Amniotic stem cell (primary cell): ENCODE measurements at places on chromosomes 5 and 9.

DNA sequence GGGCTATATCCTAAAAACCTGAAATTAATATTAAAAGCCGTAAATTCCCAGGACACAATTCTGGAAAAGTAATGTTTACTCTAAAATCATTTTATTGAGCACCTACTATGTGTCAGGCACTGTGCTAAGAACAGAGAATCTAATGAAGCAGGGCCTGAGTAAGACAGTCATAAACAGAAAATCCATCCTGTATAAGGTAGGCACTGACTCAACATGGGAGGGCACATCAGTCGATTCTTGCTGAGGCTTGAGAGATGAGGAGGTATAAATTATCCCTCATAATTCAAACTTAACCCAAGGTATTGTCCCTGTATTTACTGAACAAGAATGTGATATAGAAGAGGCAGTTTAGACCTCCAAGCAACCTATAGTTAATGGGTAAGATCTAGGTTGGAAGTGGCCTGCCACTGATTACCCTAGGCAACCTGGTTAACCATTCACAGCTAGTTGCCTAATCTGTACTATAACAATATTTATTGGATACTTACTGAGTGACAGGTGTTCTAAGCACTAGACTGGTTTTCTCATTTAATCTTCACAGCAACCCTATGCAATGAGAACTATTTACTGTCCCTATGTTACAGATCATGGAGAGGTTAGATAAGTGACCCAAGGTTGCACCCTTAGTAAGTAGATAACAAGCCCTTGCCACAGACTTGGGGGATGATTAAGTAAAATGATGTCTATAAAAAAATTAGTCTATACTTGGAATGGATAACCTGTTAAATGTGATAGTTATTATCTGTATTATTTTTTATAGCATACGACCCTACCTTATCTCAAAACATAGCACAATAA is 317.7 kb downstream of the PDE4D start:
- no peak for DNase-seq

DNA sequence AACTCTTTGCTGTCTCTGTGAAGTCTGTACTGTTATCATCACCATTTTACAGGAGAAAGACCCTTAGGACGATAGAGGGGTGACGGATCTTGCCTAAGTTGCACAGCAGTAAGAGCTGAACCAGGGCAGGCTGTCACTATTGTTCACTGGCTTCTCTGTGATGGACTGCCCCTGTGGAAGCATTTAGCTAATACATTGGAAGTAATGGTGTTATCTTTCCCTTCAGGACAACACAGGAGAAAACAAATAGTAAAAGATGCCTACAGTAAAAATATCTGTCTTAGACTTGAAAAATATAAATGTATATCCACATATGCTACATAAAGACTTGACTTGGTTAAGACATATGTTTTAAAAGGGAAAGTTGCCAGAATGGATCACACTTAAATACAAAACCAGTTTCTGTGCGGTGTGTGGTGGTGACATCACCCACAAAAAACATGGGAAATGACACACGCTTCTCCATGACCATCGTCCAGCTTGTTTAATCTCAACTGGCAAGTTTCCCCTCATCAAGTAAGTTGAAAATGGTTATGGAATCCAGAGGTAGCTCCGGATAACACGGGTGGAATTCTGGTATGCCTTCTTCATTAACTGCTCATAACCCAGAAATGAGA is 351.8 kb downstream of the EBF1 start:
- no peak for DNase-seq

GRCh38 chr5:95599252-95599651 is 20.6 kb upstream of the GPR150 start:
- no peak for DNase-seq

DNA sequence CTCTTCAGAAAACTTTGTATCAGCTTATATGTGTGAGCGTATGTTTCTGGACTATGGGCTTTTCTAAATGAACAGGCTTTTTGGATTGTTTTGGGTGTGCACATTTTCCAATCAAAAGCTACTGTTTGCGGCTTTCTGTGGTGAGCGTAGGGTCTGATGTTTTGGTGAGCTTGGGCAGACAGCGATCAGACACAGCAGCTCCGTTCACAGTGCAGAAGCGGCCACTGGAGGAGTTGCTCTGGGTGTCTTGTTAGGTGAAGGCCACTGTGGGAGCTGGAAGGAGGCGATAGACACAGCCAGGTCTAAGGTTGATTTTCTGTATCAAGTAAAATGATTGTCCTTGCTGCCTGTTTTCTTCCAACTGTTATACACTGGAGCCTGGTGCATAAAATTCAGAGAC is 11.1 kb downstream of the PRRC2B start:
- no peak for DNase-seq

DNA sequence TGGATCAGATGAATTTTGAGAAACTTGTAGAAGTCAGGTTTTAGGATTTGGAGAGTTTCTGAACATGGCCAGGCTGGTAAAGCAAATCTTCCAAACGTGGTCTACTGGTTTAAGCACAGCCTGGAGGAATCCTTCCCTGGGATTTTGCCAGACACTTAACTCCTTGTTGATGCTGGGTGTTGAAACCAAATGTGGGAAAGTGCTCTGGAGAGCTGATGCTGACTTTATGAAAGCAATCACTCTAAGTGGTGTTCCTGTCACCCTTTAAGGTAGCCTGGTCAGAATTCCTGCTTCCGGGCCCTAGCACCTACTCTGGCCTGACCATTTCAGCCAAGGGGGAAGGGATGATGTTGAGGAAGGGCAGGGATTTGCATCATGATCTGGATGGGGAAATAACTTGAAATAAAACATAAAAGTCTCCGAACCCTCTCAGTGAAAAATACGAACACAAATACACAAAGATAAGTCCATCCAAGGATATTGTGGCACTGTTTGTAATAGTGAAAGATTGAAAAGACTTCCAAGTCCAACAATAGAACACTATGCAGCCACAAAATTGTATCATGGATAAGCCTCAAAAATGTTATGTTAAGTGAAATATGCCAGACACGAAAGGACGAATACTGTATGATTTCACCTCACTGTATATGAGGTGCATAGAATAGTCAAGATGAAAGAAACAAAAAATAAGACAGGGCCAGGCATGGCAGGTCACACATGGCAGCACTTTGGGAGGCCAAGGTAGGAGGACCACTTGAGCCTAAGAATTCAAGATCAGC is 57.7 kb downstream of the PDE6A start:
- DNase-seq: no peak

GRCh38 chr9:14348373-14349145 is 34.6 kb upstream of the NFIB start:
- no peak for DNase-seq

DNA sequence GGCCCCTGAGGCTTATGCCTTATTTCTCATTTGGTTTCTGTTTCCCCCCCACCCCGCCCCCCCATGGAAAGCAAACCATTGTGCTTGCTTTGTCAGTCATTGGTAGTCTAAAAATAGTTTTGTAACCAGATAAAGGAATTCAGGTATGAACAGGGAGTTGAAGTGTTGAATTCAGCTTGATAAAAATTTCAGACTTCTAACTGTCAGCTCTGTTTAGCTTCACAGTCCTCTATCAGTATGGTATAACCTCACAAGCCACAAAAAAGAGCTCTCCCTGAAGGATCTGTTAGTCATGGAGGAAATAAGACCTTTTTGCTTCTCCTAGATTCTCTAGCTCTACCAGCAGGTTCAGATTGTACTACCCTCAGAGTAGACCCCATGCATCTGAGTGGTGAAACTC is 378.1 kb downstream of the TMEM38B start:
- no peak for DNase-seq

GRCh38 chr9:97983589-97984187 is 547 bp downstream of the ANP32B start:
- no peak for DNase-seq

DNA sequence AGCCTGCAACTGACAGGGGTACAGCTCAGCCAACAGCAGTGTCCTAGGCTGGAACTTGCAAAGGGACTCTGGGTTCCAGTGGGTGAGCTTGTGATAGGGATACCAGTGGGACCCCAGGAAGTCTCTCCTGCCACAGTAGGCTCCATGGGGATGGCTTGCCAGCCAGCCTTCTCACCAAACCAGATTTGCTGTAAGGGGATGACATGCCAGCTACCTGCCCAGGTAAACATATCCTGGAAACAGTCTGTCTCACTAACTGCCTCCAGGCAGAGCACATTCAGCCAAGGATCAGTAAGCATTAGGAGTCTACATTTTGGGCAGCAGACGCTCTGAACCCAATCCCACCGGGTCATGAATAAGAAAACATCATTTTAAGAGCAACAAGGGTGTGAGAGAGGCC is 49.9 kb downstream of the SIL1 start:
- no peak for DNase-seq

- no peak for DNase-seq
Observed at GRCh38 chr5:74875994-74876791, 10.0 kb upstream of the FAM169A start.

DNA sequence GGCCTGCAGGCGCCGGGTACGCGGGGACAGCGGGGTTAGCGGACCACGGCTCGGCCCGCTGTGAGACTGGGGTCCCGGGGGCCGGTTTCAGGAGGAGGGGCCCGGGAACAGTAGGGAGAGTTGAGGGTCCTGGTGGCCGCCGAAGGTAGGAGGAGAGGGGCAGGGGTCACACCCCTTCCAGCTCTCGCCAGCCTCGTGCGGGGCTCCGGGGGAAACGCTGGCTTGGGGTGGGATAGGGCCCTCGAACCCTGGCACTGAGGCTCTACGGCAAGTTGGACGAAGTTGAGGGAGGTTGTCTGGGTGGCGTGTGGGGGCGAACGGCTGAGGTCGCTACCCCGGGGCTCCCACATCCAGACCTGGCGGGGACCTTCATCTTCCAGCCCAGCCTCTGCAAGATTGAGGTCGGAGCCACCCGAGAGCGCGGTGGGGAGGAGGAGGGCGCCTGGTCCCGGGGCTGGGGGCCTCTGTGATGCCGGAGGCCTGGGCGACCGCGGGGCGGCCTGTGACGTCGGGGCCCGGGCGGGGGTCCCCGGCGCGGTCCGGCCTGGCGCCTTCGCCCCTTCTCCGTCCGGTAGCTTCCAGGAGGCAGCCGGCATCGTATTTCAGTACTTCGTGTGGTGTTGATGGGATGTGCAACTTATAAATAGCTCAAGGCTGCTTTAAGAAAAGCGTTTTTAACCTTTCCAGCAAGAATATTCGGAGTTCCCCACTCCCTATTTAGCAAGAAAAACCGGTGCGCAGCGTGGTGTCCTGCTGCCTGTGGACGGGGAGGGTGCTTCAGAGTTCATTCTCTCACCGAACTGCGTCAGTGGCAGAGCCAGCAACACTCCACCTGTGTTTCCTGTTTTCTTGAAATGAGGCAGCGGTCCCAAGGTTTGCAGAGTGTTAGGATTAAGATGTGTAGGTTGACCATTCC is 902 bp downstream of the HABP4 start:
- no peak for DNase-seq

GRCh38 chr9:89811356-89811755 is 206.5 kb downstream of the GADD45G start:
- no peak for DNase-seq

DNA sequence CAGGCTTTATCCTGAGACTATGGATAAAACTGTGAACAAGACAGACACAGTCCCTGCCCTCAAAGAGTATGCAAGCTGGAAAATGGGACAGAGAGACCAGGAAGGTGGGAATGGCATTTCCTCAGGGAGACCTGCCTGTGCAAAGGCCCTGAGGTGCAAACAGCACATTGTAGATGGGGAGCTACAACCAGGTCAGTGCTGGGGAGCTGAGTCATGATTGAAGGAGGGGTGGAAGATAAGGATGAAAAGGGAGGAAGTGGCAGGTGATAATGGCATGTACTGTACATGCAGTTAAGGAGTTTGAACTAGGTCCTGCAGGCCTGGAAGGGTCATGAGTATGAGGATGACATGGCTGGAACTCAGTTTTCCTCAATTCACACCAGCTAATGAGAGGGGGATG is 75.5 kb upstream of the BOD1 start:
- no peak for DNase-seq

DNA sequence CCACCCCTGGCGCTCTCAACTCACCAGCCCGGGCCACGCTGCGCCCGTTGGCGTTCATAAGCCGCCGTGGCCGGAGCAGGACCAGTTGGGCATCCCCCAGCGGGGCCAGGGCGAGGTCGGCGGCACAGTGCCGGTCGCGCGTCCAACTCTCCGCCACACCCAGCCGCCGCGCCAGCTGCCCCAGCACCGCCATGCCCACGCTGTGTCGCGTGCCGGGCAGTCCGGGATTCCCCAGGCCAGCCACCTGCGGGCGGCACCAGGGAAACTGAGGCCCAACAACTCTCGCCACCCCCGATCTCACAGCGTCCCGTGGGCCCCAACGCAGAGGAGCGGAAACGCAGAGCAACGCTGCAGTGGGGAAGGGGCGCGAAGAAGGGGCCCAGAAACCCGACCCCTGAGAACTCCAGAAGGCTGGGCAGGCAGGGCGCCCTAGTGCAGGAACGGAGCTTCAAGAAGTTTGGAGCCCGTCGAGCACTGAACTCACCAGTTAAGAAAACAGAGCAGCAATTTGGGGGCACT is 453 bp downstream of the PTRH1 start:
- no peak for DNase-seq

GRCh38 chr9:35940458-35941407 is 17.2 kb downstream of the OR2S2 start:
- DNase-seq: no peak

GRCh38 chr9:12773562-12773961 is 1.3 kb upstream of the LURAP1L start:
- DNase-seq: no peak

DNA sequence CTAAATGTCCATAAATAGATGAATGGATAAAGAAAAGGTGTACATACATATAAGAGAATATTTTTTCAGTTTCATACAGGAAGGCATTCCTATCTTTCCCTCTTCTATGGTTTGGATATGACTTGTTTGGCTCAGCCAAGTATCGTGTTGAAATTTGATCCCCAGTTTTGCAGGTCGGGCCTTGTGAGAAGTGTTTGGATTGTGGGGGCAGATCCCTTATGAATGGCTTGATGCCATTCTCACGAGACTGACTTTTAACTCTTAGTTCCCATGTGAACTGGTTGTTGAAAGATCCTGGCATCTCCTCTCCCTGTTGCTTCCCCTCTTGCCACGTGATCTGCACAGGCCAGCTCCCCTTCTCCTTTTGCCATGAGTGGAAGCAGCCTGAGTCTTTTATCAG is 421.1 kb upstream of the FTMT start:
- no peak for DNase-seq

DNA sequence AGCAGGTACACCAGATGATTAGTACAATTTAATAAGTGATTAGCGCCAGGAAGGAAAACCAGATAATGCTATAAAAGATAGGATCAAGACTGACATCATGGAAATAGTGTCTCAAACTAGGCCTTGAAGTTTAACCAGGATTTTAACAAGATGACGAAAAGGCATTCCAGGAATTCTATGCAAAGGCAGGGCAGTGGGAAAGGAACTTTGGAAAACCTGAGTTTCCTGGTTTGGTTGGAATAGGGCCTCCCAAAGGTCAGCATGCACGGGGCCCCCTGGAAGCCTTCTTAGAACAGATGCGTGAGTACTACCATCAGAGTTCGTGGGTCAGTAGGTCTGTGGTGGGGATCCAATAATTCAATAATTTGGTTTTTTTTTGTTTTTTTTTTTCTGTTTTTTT is 935.2 kb upstream of the DMAC1 start:
- DNase-seq: no peak
